ENCODE measurements at places on chromosomes 1 and 21. TPM values are rescaled to one million over a fixed set of nuclear protein-coding genes. Genes with fewer than 3 reads are reported as not detected.

UBE2U gene
- not detected for polyA plus RNA-seq

ZMPSTE24 gene
- 16.5 TPM for polyA plus RNA-seq

DEPDC1 gene
- polyA plus RNA-seq: 5.3 TPM

KLHDC9 gene
- 3.9 TPM for polyA plus RNA-seq

GRCh38 chr1:211925016-211925415 lies 94.5 kb upstream of the LPGAT1 start:
- no peak for DNase-seq

- no peak for DNase-seq
Measured at GRCh38 chr1:202567738-202568137, 142.5 kb downstream of the SYT2 start.

GRCh38 chr1:11168731-11169130 lies 20.4 kb upstream of the ANGPTL7 start:
- DNase-seq: no peak

- DNase-seq: no peak
Measured at GRCh38 chr1:26913754-26914619, at the start of gene NR0B2. Gene NR0B2 (minus strand): TSS chr1:26913975. CDS start chr1:26913940, 35 bp downstream.

Data from BJ (cell line).